GOT3 (cell line): ENCODE measurements at places on chromosomes 1 and 21.

GRCh38 chr21:45153358-45154318 is 79.3 kb downstream of the ADARB1 start:
- DNase-seq: no peak

GRCh38 chr1:98003442-98003841 is 82.6 kb upstream of the DPYD start:
- no peak for DNase-seq

DNA sequence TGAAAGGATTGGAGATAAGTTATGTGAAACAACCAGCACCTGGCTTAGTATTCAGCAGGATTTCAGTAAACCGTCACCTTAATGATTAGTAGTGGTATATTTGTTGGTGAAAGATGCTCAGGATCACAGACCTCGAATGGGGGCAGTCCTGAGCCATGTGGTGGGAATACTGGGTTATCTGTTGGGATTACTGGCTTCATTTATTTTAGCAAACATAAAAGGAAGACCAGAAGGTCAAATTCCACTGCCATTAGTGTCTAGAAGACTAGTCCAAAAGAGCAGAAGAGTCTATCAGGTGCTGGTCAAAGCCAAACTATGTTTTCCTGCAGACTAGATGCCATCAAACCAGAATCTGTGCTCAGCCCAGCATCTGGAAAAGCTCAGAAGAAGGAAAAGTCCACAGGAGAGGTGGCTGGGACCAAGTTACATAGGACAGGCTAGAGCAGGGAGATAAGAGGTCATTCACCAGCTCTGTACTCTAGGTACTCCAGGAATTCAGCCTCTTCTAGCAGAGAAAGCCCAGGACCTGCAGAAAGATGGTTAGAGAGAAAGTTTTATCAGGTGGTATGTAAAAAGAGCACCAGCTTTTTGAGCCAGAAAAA is 343.4 kb downstream of the PLPP3 start:
- no peak for DNase-seq

GRCh38 chr1:91731815-91732214 is 154.1 kb downstream of the TGFBR3 start:
- DNase-seq: no peak

DNA sequence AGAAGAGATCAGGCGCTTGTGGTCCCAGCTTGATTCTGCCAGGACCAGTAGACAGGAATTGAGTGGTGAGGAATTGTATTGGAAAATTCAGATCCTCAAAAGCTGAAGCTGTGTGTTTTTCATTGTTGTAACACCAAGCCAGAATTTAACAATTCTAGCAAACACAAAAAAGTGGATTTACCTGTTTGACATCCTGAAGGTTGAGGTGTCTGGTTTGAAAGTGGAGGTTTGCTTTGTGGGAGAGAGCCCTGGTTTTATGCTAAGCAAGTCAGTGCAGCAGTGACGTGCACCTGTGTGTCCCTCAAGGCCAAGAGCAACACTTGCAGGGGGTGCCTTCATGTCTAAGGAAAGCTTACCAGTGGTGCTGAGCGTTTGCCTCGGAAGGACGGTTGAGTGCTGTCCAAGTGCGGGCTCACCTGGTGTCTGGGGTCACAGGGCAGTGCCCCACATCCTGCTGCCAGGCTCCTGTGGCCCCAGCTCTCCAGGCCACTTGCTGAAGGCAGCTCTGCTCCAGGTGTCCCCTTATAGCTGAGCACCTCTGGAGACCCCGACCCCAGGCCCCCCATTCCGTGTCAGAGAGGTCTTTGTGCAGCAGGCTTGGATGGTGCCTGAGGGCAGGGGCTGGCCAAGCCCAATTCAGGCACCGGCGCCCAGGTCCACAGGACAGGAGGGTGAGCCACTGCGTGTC is 27.7 kb downstream of the PCNT start:
- no peak for DNase-seq

DNA sequence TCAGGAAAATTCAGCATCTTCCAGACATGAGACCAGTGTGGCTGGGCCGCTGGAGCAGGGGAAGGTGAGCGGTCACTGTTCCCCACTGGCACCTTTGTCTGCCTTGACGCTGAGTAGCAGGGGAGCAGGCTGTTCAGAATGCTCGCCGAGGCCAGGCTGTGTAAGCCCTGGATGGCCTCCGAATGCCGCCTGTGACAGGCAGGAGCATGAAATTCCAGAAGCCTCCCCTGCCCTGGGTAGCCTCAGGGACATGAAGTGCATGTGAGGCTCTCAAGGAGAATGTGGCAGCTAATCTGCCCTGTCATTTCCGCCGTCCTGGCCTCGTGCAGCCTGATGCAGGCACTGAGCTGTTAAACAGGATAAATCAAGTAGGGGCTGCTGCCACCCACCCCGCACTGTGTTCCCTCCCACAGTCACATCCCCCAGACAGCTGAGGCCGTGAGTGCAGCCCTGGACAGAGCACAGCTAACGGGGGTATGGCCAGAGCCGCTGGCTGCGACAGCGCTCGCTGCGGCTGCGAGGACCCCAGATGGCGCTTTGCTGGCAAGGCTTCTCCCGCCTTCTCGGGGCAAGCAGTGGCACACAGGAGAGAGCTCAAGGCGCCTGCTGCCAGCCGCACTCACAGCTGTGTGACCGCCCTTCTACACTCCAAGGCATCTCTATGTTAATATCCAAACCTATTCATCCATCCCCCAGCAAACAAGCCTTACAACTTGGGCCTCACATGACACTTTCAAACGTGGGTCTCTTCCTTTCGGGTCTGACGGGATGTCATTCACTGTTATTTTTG is 105.0 kb upstream of the COL6A1 start:
- no peak for DNase-seq

DNA sequence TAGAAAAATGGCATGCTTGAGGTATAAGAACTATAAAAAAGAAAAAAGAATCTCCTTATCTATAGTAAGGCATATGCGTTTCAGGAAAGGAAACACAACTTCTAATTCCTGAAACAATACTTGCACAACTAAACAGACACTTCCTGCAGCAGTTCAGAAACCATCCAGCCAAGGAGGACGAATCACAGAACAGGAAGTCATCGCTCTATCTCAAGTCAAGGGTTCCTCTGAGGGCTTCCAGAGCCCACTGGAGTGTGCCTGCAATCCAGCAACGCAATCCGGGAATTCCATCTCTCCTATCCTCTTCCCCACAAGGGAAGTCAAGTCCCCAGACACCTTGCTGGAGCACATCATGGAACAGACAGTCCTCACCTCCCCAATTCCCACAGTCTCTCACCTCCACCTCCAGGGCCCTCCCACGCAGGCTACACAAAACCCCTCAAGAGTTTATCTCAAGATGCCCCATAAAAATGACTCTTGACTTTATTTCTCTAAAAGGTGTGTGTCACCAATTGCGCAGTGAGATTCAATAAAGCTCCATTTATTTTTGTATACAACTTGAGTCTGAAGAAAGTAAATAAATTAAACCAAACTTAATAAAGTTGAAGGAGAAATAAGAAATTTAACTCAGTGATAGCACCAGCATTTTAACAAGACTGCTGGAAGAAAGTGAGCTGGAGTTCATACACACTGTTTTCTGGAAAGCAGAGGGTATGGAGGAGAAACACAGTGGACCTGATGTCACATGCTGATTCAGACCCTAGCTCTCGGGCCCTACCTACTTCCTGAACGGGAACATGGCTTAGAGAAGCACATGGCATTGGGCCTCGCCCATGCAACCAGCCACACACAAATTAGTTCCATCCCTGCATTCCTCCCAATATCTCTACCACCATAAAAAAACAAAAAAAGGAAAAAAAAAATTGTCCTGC is 39.9 kb downstream of the SIPA1L2 start:
- DNase-seq: no peak

GRCh38 chr1:86741947-86742572 is 37.7 kb downstream of the SH3GLB1 start:
- DNase-seq: no peak

- no peak for DNase-seq
Observed at GRCh38 chr1:104120525-104120924, 370.8 kb downstream of the AMY1C start.

DNA sequence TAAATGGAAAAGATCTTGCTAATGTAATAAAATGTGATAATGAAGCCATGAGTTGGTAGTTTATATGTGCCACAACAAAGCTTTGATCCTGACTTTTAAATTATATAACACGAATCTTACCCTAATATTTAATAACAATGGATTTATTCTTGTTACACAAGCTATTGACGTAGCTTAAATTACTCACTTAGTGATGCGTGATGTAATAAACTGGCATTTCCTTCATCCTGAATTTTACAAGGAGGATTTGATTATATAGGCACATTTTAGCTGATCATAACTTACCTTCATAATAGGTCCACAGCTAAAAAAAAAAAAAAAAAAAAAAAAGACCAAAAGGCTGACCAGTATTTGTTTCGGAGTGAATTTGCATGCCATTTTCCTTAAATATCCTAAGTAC is 76.2 kb upstream of the IVNS1ABP start:
- no peak for DNase-seq

DNA sequence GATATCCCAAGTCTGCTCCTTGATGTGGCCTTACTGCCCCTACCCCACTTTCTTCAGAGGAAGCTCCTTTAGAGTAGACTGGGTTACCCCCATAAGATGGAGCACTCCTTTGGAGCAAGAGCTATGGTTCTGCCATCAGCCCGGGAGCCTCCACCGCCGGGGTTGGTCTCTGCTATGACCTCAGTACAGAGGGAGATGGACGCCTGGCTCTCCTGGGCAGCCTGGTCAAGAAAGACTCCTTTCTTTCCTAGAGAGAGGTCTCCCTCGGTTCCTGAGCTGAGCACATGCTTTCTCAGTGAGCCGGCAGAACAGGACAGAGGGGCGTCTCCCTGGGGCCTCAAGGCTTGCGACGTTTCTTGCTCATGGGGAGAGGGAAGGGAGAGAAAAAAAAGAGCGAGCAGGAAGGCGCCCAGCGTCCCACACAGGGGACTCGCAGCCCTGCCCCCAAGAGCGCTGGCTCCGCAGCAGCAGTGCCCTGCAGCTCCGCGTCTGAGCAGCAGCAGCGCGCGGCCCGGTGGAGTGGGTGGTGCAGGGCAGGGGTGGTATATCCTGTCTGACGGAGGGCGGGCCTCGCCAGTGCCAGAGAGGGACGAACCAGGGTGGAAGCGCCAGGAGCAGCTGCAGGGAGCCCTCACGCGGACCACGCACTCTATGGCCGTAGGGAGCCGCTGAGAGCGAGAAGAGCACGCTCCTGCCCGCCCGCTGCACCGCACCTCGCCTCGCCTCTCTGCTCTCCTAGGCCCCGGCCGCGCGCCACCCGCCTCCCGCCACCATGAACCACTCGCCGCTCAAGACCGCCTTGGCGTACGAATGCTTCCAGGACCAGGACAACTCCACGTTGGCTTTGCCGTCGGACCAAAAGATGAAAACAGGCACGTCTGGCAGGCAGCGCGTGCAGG is at the start of gene PKP1:
Gene PKP1, plus strand, starts transcription at position 576 of the 899 bp plus-strand sequence. Its CDS starts 197 bp downstream, at position 773.
- DNase-seq: peak; percentile 74

- no peak for DNase-seq
Observed at GRCh38 chr21:15333136-15333710, 268.4 kb upstream of the NRIP1 start.

DNA sequence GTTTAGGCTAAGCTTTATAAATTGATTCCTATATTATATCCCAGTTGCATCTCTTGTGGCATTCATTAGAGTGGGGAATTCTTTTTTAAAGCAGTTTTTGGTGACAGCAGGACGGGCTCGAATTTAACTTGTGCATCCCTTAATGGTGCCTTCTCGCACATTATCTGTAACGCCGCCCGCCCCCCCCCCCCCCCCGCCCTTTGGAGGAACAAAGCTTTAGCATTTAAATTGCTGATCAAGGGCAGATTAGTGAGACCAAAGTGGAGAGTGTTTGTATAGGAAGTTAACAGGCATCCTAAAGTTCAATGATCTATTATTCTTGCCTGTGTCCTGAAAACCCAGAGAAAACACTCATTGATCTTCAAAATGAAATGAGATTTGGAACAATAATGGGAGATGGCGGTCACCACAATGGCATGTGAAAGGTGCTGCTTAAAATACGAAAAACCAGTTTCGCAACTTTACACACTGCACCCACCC is 2.2 kb downstream of the LMO4 start:
- DNase-seq: no peak

- DNase-seq: no peak
Observed at GRCh38 chr1:9865724-9866123, 42.0 kb upstream of the CLSTN1 start.

DNA sequence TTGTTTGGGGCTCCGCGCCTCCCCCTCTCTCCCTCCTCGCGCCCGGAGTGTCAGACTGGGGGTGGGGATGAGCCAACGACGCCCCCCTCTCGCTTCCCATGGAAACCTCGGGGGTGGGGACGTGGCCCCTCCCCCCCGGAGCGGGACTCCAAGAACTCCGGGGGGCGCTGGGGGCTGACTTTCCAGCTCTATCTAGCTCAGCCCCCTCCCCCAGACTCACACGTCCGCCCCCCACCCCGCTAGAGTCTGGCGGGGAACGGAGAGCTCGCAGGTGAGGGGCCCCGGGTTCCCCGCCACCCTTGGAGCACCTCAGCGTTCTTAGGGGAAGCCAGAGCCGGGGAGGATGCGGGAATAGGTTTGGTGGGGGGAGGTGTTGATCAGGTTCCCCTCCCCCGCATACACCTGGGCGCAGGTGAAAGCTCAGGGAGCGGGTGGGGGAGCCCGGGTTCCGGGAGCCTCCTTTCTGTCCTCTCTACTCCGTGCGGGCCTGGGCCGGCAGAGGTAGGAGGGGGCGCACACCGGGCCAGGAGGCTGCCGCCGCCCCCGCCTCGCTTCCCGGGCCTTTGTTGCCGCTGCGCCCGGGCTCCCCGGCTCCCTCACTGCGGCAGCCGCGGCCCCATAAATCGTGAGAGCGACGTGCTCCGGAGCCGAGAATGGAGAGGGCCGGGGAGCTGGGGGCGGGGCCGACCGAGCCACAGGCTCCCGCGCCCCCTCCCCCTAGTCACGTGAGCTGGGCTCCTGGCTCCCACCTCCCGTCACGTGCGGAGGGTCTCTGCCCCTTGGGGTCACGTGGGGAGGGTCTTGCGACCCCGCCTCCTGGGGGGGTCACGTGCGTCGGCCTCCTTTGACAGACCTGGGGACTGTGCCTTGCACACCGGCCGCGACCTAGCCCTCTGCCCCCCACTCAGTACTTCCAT is 1.9 kb downstream of the EFNA3 start:
- DNase-seq: no peak

- DNase-seq: no peak
Observed at GRCh38 chr1:162141281-162142054, 72.0 kb downstream of the NOS1AP start.

DNA sequence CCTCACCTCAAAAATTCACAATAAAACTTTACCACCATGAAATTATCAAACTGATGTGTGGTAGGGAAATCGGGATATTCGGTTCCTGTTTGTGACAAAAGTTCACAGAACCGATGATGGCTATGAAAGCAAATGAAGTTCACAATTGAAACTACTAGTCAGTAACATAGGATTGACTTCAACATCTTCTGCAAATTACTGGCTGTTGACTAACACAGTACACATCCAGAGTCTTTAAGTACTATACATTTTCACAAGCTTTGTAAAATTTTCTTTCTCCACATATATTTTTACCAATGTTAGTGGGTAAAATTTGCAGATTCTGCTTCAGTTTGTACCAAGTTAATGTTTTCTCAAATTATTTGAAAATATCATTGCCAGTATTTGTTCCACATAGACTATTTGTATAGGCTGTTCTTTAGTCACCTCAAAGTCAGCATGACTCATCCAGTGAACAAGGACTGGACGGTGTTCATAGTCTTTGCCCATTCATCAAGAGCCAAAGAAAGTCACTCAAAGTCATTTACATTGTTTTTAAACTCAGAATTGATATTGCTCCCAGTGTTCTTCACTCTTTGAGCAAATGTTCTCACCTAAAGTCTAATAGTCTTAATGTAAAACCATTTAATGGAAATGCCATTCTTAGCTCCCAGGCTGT is 213.4 kb downstream of the USP25 start:
- no peak for DNase-seq

GRCh38 chr1:230050973-230051735 is 15.9 kb upstream of the GALNT2 start:
- no peak for DNase-seq
